ENCODE measurements at places on chromosomes 11 and 22.

GRCh38 chr22:41578818-41579217 lies 10.8 kb downstream of the PMM1 start:
- DNase-seq, result no peak

DNA sequence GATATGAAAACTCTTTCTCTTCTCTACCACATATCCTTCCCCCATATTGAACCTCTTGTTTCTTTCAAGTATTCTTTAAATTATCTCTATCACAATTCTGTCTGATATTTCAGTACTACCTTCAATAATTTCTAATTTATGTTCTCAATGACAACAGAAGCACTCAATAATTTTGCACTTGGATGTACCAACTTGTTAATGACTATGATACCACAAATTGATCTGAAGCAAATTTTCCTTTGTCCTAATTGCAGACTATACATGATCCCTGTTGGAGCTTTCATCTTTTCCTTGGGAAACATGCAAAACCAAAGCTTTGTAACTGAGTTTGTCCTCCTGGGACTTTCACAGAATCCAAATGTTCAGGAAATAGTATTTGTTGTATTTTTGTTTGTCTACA lies at the start of gene OR4C15:
OR4C15 (plus strand) TSS at position 301 of the 400 bp plus-strand sequence; CDS start at position 301, 0 bp downstream.
- DNase-seq, result no peak

- no peak for DNase-seq
Observed at GRCh38 chr11:3914805-3915204, 59.3 kb downstream of the STIM1 start.

DNA sequence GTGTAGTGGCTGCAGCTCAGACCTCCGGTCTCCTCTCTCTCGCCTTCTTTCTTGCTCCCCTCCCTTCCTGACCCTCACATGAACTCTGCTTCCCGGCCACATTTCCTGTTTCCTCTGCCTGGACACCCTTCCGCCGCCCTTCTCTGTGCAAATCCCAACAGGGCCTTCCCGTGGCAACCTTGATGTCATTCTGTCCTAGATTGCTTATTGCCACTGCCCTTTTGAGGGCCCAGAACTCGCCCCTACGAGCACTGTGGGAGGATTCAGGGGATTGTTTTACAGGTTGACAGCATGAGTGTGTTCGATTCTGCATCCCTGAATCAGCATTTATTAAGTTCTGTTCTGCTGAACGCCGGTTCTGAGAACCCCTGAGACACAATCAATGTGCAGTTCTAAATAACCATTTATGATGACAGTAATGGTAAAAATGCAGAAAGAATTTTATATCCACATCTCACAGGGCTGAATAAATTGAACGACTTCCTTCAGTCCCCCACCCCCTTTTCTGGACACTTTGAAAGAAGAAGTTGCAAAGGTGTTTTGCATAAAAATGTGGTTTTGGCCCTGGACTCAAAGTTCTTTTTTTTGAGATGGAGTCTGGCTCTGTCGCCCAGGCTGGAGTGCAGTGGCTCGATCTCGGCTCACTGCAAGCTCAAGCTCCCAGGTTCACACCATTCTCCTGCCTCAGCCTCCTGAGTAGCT lies 6.4 kb downstream of the BATF2 start:
- DNase-seq, result no peak

DNA sequence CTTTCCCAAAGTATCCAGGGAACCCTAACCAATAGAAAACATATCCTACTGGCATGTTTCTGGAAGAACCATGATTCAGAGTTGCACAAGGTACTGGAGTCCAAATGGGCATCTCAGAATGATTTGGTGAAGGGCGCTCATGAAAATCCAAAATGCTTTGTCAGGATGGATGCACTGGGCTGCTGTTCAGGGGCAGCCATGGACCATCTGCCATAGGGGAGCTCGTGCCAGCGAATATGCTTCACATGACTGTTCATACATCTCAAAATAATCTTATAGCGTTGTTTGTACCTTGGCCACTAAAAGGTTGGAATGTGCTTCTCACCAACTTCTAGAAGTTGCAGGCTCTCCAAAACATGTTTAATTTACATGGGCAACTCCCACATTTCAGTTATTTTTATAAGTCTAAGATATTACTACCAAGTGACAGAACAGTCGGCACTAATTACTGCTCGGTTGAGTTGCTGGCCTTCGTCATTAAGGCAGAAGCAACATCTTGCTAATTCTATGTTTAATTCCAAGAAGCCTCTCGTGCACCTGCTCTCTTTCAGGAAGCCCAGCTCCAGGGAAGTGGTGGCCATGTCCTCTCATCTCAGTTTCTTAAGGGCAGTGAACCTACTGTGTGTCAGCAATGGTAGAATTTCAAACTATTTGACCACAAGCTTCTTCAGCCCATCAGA lies 1497.7 kb downstream of the TBC1D22A start:
- no peak for DNase-seq

GRCh38 chr11:35787626-35788025 lies 125.1 kb downstream of the TRIM44 start:
- DNase-seq, result no peak

DNA sequence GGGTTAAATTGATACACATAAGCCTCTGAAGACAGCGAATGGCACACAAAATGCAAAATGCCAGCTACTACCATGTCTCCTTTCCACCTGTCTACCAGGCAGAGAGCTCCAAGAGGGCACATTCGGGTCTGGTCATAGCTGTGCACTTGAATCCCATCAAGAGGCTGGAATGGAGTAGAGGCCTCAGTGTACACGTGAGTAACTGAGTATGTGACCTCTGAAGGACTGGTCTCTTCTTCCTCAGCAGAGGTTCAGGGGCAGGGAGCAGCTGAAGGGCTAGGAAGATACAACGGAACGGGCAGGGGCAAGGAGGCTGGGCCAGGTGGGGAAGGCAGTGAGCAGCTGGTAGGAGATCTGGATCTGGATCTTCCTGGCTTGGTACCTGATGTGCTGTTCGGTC lies 56.3 kb upstream of the PHOX2A start:
- no peak for DNase-seq

DNA sequence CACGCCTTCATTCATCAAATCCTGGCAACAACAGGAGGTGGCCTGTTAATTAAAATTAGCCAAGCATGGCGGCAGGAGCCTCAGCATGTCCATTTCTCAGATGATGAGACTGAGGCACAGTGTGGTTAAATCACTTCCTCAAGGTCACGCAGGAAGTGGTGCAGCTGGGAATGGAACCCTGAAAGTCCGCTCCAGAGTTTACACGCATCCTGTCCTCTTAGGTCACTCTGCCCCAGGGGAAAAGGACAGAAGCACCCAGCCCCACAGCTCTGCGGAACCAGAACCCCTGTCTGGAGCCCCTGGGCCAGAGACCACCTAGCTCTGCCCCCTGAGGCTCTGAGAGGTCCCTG lies 19.6 kb downstream of the RPL3 start:
- DNase-seq, result no peak

DNA sequence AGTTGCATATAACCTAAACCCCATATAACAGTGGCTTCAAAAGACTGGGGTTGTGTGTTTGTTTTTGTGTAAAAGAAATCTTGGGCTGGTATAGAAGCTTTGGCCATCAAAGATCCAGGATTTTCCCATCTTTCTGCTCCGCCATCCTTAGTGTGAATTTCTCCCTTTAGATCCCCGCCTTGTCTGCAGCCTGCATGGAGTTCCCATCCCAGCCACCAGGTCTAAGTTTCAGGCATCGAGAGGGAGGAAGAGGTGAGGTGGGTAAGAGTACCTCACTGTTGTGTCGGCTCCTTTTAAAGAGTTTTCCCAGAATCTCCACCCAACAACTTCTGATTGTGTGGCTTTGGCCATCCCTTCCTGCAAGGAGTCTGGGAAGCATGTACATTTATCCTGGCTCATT lies 195.5 kb upstream of the SORL1-AS1 start:
- no peak for DNase-seq

DNA sequence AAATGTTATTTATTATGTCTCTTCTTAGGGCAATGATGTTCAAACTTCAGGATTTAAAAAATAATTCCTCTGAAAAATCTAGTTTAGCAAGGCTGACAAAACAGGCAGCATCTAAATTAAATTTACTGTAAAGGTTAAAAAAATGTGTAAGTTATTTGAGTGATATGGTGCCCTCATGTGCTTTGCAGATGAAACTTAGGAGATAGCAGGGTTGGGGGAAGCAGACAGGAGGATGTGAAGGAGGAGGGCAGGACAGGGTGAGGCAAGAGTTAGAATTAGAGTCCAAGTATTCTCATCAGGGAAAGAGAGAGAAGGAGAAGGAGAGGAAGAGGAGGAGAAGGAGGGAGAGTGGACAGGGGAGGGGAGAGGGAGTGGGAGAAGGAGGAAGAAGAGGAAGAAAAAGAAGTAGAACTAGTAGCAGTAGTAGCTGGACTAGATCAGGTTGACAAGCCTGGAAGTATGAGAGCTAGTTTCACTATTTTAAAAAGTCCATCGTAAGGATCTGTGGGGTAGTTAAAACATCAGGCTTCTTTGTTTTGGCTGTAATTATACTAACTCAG lies 141.2 kb upstream of the SESN3 start:
- no peak for DNase-seq

DNA sequence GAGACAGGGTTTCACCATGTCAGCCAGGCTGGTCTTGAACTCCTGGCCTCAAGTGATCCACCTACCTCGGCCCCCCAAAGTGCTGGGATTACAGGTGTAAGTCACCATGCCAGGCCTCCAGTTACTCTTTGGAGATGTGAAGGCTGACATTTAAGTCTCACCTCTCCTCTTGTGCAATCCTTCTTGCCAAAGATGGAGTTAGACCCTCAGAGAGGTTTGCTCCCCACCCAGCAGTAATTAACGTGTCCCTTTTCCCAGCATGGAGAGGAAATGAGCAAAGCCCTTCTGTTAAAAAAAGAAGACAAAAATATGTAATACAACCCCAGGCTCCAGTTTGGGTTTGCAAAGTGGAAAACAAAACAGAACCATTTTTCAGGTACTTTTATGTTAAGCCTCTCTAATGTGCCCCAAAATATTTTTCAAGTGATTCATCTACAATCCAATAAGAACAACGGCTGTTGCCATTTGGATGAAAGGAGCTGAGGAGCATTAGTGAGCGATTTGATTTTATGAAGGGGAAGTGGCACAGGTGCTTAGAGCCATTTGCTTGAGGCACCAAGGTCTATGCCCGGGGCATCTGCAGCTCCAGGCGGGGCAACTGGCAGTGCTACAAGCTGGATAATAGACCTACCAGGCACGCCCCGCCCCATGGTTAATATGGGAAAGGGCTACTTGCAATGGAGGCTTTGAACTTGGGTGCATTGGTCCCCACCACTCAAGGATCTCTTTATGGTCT lies 57.2 kb downstream of the GRIK4 start:
- no peak for DNase-seq

DNA sequence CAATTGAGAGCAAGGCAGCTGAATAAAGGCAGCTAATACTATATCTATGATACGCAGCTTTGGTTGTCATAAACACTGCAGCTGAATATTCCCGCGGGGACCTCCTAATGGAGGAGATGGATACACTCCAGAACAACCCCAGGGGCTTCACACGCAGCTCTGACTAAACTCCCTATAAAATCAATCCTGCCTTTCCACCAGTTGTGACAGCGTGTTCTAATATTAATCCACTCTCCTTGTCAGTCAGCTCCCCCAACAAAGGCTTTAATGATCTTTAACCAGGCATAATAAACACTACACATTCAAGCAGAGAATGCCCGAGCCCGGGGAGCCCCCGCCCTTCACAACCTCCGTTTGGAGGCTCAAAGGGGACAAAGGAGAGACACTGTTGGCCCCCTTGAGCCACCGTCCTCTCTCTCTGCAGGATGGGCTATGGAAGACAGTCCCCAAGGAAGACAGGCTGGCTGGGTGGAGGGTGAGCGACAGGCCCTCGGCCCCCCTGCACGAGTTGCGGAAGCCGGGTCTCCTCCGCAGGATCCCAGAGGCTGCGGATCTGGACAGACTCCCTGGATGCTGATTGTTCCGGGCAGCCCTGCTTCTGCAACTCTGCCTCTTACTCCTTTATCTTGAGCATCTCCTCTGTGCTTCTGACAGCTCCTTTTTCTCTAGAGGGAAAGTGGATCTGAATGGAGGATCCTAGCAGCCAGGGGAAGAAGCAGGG lies 565.2 kb downstream of the BUD13 start:
- DNase-seq, result no peak

DNA sequence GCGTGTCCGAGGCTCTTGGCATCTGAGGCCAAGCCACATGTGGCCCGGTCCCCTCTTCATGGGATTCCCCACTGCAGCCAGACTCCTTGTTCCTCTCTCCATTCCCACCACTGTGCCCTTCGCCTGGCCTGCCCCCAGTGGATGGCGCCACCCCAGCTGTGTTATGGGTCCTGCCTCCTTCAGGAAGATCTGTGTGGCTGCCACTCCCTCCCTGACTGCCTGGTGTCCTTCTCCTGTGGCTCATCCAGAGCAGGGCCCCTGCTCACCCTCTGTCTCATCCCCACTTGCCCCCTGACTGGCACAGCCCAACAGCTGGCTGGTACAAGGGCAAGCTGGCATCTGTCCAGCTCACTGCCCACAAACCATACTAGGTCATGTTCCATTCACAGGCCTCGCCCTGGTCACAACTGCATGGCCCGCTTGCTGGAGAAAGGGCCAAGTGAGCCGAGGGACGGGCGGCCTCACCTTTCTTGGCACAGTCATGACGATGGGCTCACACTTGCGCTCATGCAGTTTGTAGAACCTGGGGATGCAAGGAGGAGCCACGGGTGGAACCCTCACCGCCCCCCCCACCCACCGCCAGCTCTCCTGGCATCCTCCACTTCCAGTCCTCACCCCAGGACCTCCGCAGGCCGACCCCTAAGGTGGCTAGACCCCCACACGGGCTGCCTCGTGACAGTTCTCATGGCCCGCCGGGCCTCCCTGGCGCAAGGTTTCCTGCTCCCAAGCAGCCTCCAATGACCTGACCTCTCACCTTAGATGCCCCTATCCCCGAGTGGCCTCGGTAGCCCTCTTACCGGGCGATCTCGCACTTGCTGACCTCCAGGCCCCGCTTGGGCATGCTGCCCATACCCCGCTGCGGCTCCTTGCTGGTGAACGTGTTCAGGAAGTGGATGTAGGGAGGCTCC lies 2.1 kb upstream of the PTPRCAP start:
- DNase-seq, result no peak

- DNase-seq, result no peak
Observed at GRCh38 chr11:29187215-29187614, 829.6 kb downstream of the KCNA4 start.

DNA sequence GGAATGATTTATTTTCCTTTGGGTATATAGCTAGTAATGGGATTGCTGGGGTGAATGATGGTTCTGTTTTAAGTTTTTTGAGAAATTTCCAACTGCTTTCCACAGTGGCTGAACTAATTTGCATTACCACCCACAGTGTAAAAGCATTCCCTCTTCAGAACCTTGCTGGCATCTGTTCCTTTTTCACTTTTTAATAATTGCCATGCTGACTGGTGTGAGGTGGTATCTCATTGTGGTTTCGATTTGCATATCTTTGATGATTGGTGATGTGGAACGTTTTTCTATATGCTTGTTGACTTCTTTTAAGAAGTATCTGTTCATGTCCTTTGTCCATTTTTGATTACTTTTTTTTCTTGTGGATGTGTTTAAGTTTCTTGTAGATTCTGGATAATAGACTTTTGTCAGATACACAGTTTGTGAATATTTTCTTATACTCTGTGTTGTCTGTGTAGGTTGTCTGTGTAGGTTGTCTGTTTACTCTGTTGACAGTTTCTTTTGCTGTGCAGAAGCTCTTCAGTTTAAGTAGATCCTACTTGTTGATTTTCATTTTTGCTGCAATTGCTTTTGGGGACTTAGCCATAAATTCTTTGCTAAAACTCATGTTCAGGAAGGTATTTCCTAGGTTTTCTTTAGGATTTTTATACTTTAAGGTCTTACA lies 291.8 kb upstream of the DDI1 start:
- DNase-seq, result no peak
